WTC11 (cell line): ENCODE measurements at places on chromosomes 4 and X.
A peak's percentile ranks its signal among the peaks of the same experiment; 100 is the strongest.

DNA sequence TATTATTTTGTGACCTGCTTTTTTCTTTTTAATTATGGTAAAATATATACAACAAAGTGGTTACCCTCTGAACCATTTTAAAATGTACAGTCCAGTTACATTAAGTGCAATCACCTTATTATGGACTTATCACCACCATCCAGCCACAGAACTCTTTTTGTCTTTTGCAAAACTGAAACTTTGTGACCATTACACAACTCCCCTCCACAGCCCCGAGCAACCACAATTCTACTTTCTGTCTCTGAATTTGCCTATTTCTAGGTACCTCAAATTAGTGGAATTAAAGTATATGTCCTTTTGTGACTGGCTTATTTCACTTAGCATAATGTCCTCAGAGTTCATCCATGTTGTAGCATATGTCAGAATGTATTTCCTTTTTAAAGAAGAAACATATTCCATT lies 39.3 kb upstream of the WWC2 start:
- DNase-seq: no peak

GRCh38 chr4:28167411-28167810 lies 1306.8 kb downstream of the STIM2 start:
- no peak for DNase-seq

DNA sequence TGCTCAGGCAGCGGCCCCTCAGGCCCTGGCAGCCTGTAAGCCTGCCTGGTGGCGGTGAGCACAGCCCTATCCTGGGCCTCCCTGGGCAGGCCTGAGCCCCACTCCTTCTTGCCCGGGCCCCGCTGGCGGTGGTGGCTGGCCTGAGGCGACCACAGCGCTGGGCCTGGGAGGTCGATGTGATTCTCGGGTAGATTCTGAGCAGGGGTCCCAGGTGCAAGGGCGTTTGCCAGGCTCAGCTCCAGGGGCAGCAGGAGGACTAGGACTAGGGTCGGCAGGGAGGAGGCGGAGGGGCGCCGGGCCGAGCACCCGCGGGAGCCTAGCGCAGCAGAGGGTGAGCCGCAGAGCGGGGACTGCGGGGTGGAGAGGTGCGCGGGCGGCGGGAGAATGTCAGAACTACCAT lies 17.0 kb downstream of the FAM9A start:
- DNase-seq: no peak

DNA sequence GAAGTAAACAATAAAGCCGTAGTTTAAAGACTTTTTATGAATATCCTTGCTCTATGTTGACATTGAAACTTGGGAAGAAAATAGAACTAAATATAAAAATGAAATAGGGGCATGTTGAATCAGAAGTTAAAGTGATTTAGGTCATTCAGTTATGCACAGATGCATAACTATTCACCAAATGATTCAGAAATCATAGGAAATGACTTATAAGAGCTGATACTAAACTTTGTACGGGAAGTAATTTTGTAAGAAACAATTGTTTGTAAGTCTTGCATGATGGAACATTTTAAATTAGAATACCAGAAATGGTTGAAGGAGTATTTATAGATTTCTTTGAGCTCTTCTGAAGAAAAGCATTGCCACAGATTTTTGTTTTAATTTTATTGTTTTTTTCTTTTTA lies 246.5 kb downstream of the CPE start:
- no peak for DNase-seq

GRCh38 chr4:130855533-130855932 lies 1759.6 kb downstream of the C4orf33 start:
- no peak for DNase-seq

GRCh38 chrX:17104433-17104832 lies 158.0 kb downstream of the REPS2 start:
- no peak for DNase-seq

DNA sequence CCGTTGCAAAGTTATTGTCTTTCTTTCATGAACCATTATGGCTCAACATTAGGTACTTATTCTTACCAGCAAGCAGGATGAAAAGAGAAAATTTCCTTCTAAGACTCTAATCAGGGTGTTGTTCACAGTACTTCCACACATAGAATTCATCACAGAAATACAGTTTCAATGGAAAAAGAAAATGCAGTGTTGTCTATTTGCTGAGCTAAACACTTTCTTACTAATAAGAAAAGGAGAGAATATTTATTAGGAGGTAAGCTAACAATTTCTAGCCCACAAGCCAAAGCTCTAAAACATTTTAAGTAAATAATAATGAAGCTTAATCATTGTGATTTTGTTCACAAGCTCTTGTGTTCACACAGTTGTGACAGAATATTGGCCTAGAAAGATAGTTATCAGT lies 1772.8 kb upstream of the PCDH7 start:
- no peak for DNase-seq

GRCh38 chr4:38696697-38697096 lies 32.7 kb downstream of the KLF3 start:
- no peak for DNase-seq

DNA sequence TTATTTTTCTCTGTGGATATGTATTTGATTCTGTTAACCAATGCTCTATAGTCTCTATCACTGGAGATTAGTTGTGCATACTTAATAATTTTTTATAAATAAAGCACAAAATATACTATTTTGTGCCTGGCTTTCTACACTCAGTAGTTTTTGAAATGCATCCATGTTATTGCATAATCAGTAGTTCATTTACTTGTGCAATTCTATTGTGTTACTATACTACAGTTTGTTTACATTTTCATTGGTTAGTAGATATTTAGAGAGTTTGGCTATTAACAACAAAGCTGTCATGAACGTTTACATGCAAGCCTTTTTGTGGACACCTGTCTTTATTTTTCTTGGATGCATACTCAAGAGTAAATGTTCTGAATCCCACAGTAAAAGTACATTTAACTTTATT lies 265.0 kb upstream of the FAT4 start:
- no peak for DNase-seq

DNA sequence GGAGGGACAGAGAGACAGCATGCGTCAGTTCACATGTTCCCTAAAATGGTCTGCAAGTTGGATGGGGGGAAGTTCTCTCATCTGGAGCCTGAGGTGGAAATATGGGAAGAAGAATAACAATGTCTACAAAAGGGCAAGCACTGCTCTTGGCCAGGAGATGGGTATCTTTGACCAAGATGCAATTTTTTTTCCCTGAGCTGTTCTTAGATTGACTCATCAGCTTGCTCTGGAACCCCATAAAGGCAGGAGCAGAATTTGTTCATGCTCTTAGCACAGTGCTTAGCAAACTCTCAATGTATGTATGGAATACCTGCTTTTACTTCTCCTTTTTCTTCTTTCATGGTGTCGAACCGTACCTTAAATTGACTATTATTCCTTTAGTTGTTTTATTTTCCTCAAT lies 90.5 kb upstream of the ZNF827 start:
- DNase-seq: no peak

- no peak for DNase-seq
Measured at GRCh38 chr4:119489305-119489704, 139.3 kb downstream of the PDE5A start.

DNA sequence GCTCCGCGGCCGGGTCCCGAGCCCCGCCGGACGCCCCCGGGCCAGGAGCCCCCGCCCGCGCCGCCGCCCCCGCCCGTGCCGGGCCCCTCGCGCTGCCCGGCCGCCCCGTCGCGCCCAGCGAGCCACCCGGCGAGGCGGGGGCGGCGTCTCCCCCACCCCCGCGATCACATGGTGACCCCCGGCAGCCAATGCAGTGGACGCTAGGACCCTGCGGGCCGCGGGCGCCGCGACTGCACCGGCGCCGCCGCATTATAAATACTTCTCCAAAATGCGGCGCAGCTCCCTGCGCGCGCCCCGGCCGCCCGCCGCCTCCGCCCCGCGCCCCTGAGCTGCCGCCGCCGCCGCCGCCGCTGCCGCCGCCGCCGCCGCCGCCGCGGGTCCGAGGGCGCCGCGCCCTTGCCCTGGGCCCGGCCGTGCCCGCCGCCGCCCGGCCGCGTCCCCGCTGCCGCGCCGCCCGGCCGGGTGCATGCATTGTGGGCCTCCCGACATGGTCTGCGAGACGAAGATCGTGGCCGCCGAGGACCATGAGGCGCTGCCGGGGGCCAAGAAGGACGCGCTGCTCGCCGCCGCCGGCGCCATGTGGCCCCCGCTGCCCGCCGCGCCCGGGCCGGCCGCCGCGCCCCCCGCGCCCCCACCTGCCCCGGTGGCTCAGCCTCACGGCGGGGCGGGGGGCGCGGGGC lies at the start of gene NAT8L:
Gene NAT8L (plus strand): TSS at position 282 of the 680 bp plus-strand sequence. CDS start 185 bp downstream, at position 467.
- peak; percentile 62 for DNase-seq

DNA sequence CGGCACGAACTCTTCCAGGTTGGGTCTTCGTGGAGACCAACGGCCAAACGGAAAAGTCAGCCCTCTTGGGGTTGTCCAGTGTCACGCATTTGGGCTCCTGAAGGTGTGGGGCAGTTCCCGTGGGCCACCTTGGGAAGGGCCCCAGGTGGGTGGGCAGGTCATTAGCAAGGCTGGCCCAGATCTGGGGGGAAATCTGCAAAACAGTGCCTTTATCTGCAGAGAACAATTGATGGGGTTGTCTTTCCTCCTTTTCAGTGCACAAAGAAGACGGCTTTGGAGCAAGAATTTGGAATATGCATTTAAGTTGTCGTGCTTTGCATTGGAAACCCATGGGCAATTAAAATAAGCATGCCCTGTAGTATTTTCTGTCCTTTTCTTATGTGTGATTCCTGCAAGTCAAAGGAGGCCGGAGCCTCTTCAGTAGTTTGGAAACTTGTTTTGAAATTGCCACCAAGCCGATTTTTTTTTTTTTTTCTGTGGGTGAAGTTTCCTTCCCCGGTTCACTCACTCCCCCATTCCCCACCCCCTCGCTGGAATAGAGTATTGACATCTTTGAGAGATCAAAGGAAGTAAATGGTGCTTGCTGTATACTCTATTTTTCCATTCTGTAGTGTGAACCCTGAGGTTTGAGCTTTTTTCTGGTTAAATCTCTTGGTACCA lies 9.8 kb downstream of the ZIC3 start:
- no peak for DNase-seq

DNA sequence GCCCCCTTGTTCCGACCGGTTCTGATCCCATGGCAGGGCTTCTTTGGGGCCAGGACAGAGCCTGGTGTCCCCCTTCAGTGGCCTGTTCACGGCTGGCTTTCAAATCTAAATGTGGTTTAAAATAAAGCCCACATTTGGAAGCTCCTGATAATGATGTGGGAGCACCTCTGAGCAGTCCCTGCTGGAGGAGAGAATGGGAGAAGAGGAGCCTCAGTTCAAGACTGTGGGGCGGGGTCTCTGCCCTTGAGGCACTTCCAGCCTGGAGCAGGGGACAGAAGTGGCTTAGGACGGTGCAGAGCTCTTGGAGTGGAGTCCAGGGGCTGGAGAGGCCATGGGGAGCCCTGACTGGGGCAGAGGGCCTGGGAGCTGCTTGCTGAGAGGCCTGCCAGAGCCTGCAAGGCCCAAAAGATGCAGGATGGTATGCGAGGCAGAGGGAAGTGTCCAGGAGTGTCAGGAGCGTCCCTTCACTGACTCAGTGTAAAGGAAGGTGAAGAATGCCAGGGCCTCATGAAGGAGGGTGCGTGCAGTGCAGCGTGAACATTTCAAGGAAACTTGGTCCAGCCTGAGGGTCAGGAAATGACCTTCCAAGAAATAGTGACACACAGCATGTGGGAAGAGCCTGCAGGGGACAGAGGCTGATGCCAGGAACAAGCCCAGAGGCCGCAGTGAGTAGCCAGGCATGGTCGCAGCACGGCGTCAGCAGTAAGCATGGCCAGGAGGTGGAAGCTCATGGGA lies 21.1 kb upstream of the TADA2B start:
- no peak for DNase-seq

GRCh38 chr4:23422878-23423277 lies 467.0 kb downstream of the PPARGC1A start:
- DNase-seq: no peak

DNA sequence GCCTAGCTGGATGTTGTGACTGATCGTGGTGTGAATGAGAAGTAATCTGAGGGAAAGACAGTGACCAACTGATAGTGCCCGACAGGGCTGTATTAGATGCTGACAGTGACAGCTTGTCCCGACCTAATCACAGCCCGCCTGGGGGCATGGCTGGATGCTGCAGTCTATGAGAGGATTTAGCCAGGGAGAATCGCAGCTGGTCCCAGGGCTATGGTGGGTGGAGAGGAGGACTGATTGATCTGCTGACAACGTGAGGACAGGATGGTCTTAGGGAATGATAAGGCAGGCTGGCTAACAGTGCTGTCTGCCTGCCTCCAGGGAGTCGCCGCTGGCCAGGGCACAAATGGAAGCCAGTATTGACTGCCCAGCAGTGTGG lies 621 bp upstream of the SUV39H1 start:
- DNase-seq: no peak

GRCh38 chr4:40990899-40991265 lies 223.5 kb downstream of the APBB2 start:
- DNase-seq: no peak

GRCh38 chrX:137929951-137930350 lies 364.0 kb downstream of the ZIC3 start:
- no peak for DNase-seq

- no peak for DNase-seq
Measured at GRCh38 chrX:9693307-9694001, 72.2 kb downstream of the GPR143 start.

DNA sequence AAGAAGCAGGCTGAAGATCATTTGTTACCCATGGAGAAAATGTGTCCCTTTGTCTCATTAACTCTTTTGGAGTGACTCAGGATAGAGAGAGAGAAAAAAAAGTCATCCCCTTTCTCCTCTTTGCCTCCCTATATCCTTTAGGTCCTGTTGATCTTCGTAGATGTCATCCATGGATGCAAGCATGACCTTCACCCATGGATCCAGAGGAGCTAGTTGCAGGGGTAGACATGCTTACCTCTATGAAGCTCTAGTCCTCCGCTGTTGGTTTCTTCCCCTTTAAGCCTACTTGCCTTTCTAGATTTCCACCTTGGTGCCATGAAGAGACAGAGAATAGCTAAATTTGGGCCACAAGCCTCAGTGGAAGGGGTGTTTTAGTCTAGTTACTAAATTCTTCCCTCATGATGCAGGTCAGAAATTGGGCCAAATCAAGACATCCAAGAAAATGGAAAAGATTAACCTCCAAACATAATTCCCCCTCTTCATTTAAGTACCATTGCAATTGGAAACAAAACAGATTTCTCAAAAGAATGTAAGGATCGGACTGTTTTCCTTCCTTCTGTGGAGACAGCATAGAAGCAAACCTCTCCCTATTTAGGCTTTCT lies 178.4 kb downstream of the TECRL start:
- DNase-seq: no peak
